ENCODE measurements at places on chromosomes 3 and 15. TPM values are rescaled to one million over a fixed set of nuclear protein-coding genes. Genes with fewer than 3 reads are reported as not detected.

DNA sequence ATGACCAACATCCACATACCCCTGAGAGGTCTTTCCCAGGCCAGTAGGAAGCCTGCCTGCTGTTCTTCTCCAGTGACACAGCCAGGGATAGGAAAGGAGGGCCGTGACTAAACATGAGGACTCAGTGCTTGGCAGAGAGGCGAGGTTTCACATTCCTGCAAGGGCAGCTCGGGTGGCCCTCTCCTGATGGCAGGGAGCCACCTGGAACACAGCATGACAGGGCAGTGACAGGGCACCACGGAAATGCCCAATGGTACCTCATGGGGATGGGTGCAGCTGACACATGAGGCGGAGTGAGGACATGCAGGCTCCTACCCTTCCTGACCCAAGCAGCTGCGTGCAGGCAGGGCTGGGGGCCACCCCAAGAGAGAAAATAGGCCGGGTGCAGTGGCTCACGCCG is 7.4 kb upstream of the TGM5 start:
- H3K27ac ChIP-seq, result no peak overlapping the region
- no peaks in the 10 kb centered on the region for H3K4me1 ChIP-seq
- H3K4me3 ChIP-seq, result no peak overlapping the region
- peaks cover 4% of the 10 kb centered on the region for H3K27me3 ChIP-seq

GRCh38 chr15:68114840-68115239 is 60.7 kb downstream of the PIAS1 start:
- H3K36me3 ChIP-seq, result no peaks in the 10 kb centered on the region
- no peak for DNase-seq
- H3K27me3 ChIP-seq, result no peaks in the 10 kb centered on the region
- H3K27ac ChIP-seq, result no peak overlapping the region
- no peak overlapping the region for H3K4me3 ChIP-seq

GRCh38 chr3:178406206-178406605 is 130.0 kb upstream of the KCNMB2 start:
- no peaks in the 10 kb centered on the region for H3K27me3 ChIP-seq
- no peak for DNase-seq
- no peak overlapping the region for H3K27ac ChIP-seq
- no peaks in the 10 kb centered on the region for H3K4me1 ChIP-seq
- no peak overlapping the region for H3K4me3 ChIP-seq

- no peaks in the 10 kb centered on the region for H3K36me3 ChIP-seq
- no peaks in the 10 kb centered on the region for H3K4me1 ChIP-seq
- no peak overlapping the region for H3K4me3 ChIP-seq
- no peak overlapping the region for H3K27ac ChIP-seq
- no peaks in the 10 kb centered on the region for H3K27me3 ChIP-seq
Observed at GRCh38 chr15:29857221-29857789, 35.0 kb upstream of the TJP1 start.

GRCh38 chr3:52393131-52393807 is 51.6 kb downstream of the SEMA3G start:
- DNase-seq, result no peak
- H3K27ac ChIP-seq, result no peak overlapping the region

- H3K27me3 ChIP-seq, result no peaks in the 10 kb centered on the region
- no peak overlapping the region for H3K27ac ChIP-seq
- H3K4me3 ChIP-seq, result no peak overlapping the region
- H3K36me3 ChIP-seq, result no peaks in the 10 kb centered on the region
Observed at GRCh38 chr3:152076148-152076547, 192.6 kb upstream of the MBNL1 start.

GRCh38 chr15:47301481-47301880 is 415.8 kb upstream of the SEMA6D start:
- H3K27me3 ChIP-seq, result no peaks in the 10 kb centered on the region
- no peaks in the 10 kb centered on the region for H3K36me3 ChIP-seq
- DNase-seq, result peak; percentile 11

- peaks cover 31% of the 10 kb centered on the region for H3K4me1 ChIP-seq
- no peak for DNase-seq
- H3K36me3 ChIP-seq, result peaks cover 62% of the 10 kb centered on the region
Observed at GRCh38 chr15:90230610-90231009, 3.1 kb downstream of the CIB1 start.

- H3K4me1 ChIP-seq, result no peaks in the 10 kb centered on the region
- H3K36me3 ChIP-seq, result no peaks in the 10 kb centered on the region
- no peak overlapping the region for H3K27ac ChIP-seq
- peaks cover under 1% of the 10 kb centered on the region for H3K27me3 ChIP-seq
- H3K4me3 ChIP-seq, result no peak overlapping the region
Observed at GRCh38 chr3:141114816-141115460, 63.8 kb downstream of the SPSB4 start.

DNA sequence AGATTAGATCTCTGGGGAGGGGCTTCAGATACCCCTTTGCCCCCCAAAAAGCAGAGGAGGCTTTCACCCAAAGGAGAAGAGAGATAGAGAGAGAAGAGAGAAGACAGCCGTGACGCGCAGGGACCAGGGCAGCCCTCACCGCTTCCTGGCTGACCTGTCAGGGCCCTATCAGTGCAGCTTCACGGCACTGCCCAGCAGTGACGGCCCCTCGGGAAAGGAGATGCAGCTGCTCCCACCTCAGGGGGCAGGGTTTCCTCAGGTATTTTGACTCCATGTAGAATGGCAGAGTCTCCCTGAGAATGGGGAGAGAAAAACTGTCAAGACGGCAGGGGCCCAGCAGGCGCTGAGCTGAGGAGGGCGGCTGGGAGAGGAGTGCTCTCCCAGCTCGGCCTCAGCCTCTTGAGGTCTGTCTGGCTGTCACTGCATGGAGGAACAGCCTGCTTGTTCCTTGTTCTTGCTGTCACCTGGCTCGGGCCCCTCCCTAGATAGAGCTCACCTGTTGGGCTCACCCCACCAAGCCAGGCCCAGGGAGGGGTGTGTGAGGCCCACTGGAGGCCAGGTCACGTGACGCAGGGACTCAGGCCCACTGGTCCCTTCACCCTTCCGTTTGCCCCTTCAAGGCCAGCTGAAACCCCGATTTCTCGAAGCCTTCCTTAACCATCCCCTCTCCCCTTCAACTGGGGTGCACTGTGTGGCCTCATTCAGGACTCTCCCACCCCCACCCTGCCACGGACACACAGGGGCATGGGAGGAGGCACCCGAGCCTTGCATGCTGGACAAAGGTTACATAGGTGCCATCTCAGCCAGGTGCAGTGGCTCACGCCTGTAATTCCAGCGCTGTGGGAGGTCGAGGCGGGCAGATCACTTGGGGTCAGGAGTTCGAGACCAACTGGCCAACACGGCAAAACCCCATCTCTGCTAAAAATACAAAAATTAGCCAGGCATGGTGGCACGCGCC is 28.2 kb downstream of the LOXL1 start:
- H3K36me3 ChIP-seq, result no peaks in the 10 kb centered on the region
- no peak overlapping the region for H3K27ac ChIP-seq
- no peak for DNase-seq
- H3K4me3 ChIP-seq, result no peak overlapping the region
- peaks cover 12% of the 10 kb centered on the region for H3K4me1 ChIP-seq

GRCh38 chr15:38793206-38793810 is 228.7 kb upstream of the RASGRP1 start:
- no peak overlapping the region for H3K4me3 ChIP-seq
- no peaks in the 10 kb centered on the region for H3K27me3 ChIP-seq
- DNase-seq, result no peak
- H3K27ac ChIP-seq, result no peak overlapping the region

DNA sequence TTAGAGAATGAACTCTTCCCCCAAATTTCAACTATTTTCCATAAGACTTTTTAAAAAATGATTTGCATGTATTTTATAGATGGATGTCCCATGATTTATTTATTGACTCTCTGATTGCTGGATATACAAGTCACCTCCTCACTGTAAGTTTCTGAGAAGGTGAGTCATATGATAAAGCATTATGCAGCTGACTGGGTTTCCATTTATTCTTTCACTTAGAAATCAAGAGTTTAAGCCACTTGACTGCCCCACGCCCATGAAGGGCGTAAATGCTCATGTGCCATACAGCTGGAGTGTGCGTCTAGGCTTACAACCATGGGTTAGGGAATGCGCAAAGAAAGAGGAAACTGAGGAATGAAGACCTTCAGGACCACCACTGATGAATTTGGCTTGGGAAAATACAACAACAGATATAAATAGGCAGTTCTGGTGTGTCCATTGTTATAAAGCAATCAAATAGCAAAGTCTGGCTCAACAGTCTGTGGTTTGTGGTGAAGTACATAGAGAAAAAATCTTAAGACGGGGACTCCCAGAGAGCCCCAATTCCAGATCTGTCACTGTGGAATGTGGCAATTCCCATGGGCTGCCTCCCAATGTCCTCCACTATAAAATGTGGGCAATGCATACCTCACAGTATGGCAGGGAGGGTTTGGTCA is 20.3 kb downstream of the SLCO2A1 start:
- H3K36me3 ChIP-seq, result no peaks in the 10 kb centered on the region
- no peaks in the 10 kb centered on the region for H3K4me1 ChIP-seq
- no peak for DNase-seq
- H3K27ac ChIP-seq, result no peak overlapping the region

DNA sequence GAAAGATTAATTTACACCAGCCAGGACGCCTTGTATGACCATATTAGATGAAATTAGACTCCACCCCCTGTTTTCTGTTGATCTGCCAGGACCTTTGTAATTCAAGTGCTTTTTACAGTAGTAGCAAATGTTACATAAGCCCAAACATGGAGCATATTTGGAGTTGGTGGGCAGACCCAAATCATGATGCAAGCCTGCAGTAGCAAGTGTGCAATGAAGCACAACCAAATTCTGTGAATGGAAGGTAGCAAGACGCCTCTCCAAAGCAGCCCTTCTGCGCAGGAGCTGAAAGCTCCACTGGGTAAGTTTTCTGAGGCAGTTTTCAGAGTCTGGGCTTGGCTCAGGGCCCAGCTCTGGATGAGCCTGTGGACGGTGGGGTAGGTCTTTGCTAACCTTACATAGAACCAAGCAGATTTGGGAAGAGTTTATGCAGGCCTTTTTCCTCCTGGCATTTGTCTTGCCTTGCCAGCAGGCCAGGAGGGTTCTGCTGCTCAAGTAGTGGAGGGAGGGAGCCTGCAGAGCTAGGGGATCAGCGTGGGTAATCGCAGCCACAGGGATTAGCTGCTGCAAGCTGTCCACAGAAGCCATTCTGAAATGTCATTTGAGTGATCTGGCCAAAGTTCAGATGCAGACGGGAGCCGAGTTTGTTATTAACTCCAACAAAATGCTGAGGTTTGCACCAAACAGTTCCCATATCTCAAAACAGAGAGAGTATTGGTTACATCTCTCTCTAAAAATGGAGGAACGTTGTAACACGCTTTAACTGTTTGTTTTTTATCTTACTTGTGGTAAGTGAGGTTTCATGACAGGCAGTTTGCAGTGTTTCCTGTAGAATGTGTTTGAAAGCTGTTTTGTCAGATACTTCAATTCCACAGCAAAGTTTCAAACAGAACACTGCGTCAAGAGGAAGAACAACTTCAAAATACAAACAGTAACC is 55.4 kb downstream of the PSMD6 start:
- peaks cover 58% of the 10 kb centered on the region for H3K4me1 ChIP-seq
- DNase-seq, result peak; percentile 92
- no peaks in the 10 kb centered on the region for H3K36me3 ChIP-seq

DNA sequence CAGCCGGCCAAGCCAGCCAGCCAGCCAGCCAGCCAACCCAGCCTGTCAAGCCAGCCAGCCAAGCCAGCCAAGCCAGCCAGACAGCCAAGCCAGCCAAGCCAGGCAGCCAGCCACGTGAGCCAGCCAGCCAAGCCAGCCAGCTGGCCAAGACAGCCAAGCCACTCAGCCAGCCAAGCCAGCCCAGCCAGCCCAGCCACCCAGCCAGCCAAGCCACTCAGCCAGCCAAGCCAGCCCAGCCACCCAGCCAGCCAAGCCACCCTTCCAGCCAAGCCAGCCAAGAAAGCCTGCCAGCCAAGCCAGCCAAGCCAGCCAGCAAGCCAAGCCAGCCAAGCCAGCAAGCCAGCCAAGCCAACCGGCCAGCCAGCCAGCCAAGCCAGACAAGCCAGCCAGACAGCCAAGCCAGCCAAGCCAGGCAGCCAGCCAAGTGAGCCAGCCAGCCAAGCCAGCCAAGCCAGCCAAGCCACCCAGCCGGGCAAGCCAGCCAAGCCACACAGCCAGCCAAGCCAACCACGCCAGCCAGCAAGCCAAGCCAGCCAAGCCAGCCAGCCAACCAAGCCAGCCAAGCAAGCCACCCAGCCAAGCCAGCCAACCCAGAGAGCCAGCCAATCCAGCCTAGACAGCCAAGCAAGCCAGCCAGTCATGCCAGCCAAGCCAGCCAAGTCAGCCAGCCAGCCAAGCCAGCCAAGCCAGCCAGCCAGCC is 199.5 kb downstream of the GOLGA6L6 start:
- no peaks in the 10 kb centered on the region for H3K36me3 ChIP-seq
- no peaks in the 10 kb centered on the region for H3K4me1 ChIP-seq
- H3K27me3 ChIP-seq, result peaks cover 3% of the 10 kb centered on the region
- no peak overlapping the region for H3K4me3 ChIP-seq

- no peak for DNase-seq
- H3K4me1 ChIP-seq, result peaks cover 18% of the 10 kb centered on the region
- H3K27me3 ChIP-seq, result no peaks in the 10 kb centered on the region
- H3K27ac ChIP-seq, result no peak overlapping the region
Observed at GRCh38 chr15:70524470-70524869, 238.9 kb downstream of the UACA start.

DNA sequence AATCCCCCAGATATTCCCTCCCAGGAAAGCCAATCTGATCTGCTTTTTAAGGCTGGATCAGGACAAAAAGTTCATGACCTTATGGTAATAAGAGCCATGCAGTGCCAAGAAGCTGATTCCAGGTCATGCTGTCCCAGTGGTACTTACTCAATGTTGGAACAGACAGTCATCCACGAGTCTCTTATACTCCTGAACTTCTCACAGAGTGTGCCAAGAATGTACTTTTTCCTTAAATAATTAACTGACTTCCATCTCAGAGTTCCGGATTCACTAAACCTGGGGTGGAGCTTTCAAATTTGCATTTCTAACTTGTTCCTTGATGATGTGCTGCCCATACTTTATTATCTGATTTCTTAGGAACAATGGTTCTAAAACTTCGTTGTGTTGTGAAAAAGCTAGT is 3.4 kb upstream of the P3H2 start:
- H3K27me3 ChIP-seq, result peaks cover 16% of the 10 kb centered on the region
- no peak for DNase-seq
- no peak overlapping the region for H3K27ac ChIP-seq
- no peaks in the 10 kb centered on the region for H3K36me3 ChIP-seq
- no peak overlapping the region for H3K4me3 ChIP-seq

GRCh38 chr3:163929069-163929652 is 1149.1 kb downstream of the SI start:
- no peak overlapping the region for H3K27ac ChIP-seq
- peaks cover 3% of the 10 kb centered on the region for H3K4me1 ChIP-seq

The LRRIQ4 gene
- 0.07 TPM for polyA plus RNA-seq

The TNFAIP8L3 gene
- 3.8 TPM for polyA plus RNA-seq

The C3orf49 gene
- 0.33 TPM for polyA plus RNA-seq

The ZMYND10 gene
- 0.99 TPM for polyA plus RNA-seq

The SST gene
- polyA plus RNA-seq, result 461 TPM

The SCAP gene
- 64.4 TPM for polyA plus RNA-seq

The SLC24A5 gene
- not detected for polyA plus RNA-seq

The VPS8 gene
- polyA plus RNA-seq, result 36.2 TPM

The C3orf85 gene
- 95.5 TPM for polyA plus RNA-seq

The HRH1 gene
- polyA plus RNA-seq, result 1.4 TPM

The ERICH6 gene
- polyA plus RNA-seq, result 0.09 TPM

Measured in large intestine (tissue), 12 donors.